MM.1S (cell line): ENCODE measurements at places on chromosomes 7 and 10.

GRCh38 chr10:71193516-71193915 lies 18.9 kb upstream of the UNC5B start:
- no peak for DNase-seq

- peak; percentile 97 for DNase-seq
Observed at GRCh38 chr7:151429560-151430331, 10.2 kb downstream of the CRYGN start.

- no peak for DNase-seq
Observed at GRCh38 chr10:5480162-5480941, 19.0 kb downstream of the CALML5 start.

DNA sequence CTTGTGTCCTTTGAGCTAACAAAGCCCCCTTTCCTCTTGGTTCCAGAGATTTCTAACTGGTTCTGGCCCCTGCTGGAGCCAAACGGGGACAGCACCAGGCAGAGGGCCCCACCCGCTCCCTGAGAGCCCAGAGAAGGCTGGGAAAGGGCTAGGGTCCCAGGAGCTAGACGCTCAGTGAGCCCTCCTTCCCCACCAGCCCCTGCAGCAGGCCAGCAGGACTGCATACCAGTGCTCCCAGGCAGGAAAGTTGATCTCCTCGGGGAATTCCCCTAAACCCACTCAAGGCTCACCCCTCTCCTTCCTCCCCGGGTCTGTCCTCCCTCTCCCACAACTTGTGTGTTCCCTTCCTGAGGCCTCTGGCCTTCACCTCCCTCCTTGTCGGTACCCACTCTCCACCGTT lies 47.7 kb downstream of the PAX2 start:
- no peak for DNase-seq
